Naive thymus-derived CD4-positive, alpha-beta T cell (primary cell): ENCODE measurements at places on chromosomes 12 and 14. TPM values are rescaled to one million over a fixed set of nuclear protein-coding genes. Genes with fewer than 3 reads are reported as not detected.

CYP46A1 gene
- polyA plus RNA-seq = 0.03 TPM

TMEM30B gene
- polyA plus RNA-seq = 7.0 TPM

ATL1 gene
- 4.1 TPM for polyA plus RNA-seq

PLEKHG7 gene
- polyA plus RNA-seq = not detected

ACTR6 gene
- polyA plus RNA-seq = 43.4 TPM

PTCSC3 gene
- not detected for polyA plus RNA-seq

RCOR1 gene
- polyA plus RNA-seq = 0.63 TPM

SDR9C7 gene
- polyA plus RNA-seq = not detected

ENDOU gene
- not detected for polyA plus RNA-seq

ESRRB gene
- polyA plus RNA-seq = not detected

EPS8 gene
- polyA plus RNA-seq = 2.5 TPM

SLC10A1 gene
- polyA plus RNA-seq = 0.14 TPM

CD163L1 gene
- polyA plus RNA-seq = not detected

IFNG-AS1 gene
- 0.17 TPM for polyA plus RNA-seq

IFI27L2 gene
- polyA plus RNA-seq = 47.6 TPM

SYNE3 gene
- polyA plus RNA-seq = 6.8 TPM

KRT82 gene
- not detected for polyA plus RNA-seq

FRS2 gene
- polyA plus RNA-seq = 11.0 TPM

POTEM gene
- not detected for polyA plus RNA-seq

FOXG1 gene
- polyA plus RNA-seq = not detected

TRIM9 gene
- polyA plus RNA-seq = 0.04 TPM
